Activated CD8-positive, alpha-beta T cell treated with anti-CD3 and anti-CD28 coated beads for 36 hours (primary cell): ENCODE measurements at places on chromosomes 1 and 21. TPM values are rescaled to one million over a fixed set of nuclear protein-coding genes. Genes with fewer than 3 reads are reported as not detected.

GRCh38 chr1:30189818-30190500, 533.4 kb downstream of the MATN1 start:
- DNase-seq, result no peak

- DNase-seq, result no peak
Observed at GRCh38 chr1:65195495-65196417, 47.8 kb downstream of the AK4 start.

DNA sequence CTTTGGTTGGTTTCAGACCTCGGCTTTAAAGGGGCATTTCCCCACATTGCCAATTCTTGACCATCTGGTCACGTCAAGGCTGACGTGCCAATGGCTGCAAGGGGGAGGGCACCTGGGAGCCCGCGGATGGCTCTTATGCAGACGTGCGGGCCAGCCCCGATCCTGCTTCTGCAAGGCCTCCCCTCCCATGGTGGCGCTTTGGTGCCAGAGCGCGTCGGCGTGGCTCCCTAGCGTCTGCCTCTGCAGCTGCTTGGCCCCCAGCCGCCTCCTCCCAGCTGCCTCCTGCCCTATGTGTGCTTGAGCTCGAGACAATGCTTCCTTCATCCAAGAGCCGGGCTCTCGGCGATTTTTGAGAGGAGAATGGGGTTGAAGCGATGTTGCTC, 29.1 kb downstream of the SKI start:
- DNase-seq, result no peak

The HPCAL4 gene
- total RNA-seq, result 3.0 TPM

DNA sequence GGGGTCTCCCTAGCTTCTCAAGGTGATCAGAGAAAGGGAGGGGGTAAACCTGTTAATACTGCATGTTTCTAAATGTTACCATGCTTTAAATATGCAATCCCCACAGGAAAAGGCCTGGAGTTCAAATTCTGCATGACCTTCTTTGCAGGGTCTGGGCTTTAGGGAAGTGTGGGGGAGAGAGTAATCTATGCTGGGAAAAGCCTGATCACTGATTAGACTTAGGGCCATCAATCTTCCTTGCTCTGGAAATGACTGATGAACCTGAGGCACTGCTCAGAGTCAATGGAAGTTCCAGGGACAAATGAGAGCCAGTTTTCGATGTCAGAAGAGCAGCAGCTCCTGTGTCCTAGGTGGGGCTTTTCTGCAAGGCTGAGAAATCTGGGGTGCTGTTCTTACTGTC, 3.2 kb upstream of the SPRR1A start:
- no peak for DNase-seq
